ENCODE measurements at places on chromosomes 6 and 20.

GRCh38 chr20:36098364-36098763 is 56.2 kb upstream of the EPB41L1 start:
- DNase-seq: no peak

DNA sequence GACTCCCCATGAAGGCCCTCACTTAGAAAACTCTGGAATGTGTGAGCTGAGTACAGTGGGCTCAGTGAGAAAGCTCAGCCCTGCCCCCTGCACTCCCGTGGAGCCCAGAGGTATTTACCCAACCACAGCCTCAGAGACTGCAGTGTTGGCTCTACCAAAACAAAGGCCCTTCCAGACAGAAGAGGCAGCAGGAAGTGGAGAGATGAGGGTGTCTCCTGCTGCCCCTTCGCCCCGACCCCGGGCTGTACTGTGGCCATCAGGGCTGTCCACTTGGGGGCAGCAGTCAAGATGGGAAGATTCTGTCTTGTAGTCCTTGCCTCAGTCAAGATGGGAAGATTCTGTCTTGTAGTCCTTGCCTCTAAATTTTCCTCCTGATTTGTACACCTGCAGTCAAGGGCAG is 341.3 kb downstream of the TAF4 start:
- no peak for DNase-seq

- no peak for DNase-seq
These were observed 635.0 kb downstream of the QKI start for GRCh38 chr6:164049517-164049988.

GRCh38 chr6:26576929-26577719 is 19.6 kb upstream of the ABT1 start:
- DNase-seq: peak; percentile 51

- DNase-seq: no peak
These were observed 13.6 kb downstream of the COL9A1 start for GRCh38 chr6:70289299-70289698.

DNA sequence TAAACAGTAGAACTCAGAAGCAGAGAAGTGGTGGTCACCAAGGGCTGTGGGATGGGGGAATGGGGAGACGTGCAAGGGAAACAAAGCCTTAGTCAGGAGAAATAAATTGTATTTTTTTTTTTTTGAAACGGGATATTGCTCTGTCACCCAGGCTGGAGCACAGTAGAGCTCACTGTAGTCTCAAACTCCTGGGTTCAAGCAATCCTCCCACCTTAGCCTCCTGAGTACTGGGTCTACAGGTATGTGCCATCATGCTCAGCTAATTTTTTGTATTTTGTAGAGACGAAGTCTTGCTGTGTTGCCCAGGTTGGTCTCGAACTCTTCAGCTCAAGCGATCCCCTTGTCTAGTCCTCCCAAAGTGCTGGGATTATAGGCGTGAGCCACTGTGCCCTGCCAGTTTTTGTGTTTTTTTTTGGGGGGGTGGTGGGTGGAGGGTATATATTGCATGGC is 3.4 kb downstream of the HSPA1B start:
- DNase-seq: no peak

DNA sequence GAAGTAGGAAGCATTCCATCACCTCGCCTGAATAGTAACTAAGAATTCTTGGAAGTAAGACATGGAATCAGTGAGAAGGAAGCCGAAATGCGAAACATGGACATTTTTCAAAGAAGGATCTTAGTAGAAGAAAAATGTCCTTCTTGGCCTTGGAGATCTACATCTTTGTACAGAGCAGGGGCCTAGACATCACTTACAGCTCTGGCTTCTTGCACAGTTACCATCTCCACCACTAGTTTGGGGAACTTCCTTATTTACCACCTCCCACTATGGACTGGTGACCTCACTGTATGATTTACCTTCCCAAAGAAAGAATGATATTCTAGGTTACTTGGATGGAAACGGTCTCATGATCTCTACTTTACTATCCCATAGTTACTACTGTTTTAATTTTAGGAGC is 15.7 kb downstream of the CASS4 start:
- no peak for DNase-seq

- DNase-seq: no peak
These were observed 258.5 kb upstream of the CDH4 start for GRCh38 chr20:60993433-60994044.

DNA sequence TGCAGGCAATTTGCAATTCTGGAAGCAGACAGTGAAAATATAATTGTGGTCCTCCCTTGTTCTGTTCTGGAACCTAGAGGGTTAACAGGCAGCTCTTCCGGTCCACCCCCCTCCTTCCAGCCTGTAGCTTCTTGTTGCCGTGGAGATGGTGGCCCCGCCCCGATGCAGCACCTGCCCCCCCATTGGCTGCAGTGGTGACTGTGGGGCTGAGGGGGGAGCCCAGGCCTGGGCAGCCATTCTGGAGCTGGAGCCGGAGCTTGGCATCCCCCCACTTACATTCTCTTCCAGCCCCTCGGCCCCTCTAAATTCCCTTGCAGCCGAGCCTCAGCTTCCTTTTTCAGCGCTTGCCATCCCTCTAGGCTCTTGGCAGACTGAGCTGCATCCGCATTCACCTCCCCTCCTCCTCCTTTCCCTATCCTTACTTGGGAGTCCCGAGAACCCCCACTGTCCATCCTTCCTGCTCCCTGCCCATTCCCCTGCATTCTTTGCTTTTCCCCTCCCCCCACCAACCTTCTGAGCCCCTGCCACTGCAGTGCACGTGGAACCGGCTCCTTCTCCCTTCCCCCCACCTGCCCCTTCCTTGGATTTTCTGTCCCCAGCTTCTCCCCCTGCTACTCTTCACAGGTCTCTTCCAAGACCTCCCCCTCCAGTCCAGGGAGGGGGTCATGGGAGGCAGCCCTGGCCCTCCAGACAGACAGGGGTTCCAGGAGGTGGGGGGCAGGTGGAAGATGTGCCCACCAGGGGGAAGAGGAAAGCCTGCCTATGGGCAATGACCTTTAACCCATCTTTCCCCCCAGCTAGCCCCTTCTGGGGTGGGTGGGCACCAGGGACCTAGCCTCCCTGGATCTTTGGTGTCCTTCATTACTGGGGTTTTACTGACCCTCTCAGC is 11.4 kb downstream of the SYNGAP1 start:
- DNase-seq: no peak

- DNase-seq: no peak
These were observed 169.0 kb downstream of the BACH2 start for GRCh38 chr6:90127595-90127994.

- DNase-seq: no peak
These were observed 24.8 kb downstream of the DUSP22 start for GRCh38 chr6:317060-317447.

DNA sequence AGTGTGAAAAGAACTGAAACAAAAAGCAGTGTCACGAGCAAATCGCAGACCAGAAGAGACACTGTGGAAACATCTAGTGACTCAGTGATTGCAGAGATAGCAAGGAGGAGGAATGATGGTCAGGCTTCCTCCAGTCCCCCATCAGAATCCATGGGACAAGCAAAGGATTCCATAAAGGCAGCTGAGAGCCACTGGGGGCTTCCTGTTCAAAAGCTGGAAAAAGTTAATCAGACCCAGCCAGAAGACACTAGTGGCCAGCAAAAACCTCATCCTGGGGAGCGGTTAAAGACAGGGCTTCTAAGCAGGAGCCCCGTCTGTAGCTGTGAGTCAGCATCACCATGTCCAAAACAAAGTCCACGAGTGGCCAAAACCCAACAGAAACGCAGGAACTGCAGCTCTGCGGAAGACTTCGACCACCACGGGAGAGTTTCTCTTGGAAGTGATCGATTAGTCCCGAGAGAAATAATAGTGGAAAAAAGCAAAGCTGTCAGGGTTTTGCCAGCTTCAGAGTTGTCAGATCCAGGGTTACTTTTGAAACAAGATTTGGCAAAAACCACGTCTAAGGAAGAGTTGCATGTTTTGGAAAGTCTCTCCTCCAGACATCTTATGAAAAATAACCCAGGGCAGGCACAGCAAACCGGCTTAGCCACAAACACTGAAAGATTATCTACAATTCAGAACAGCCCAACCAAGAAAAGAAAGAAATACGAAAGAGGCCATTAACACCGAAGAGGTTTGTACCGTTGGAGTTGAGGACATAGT is 51.0 kb downstream of the JAG1 start:
- no peak for DNase-seq

- no peak for DNase-seq
These were observed 100.7 kb upstream of the HMGN3 start for GRCh38 chr6:79335133-79335674.

GRCh38 chr20:25280051-25280573 is 32.2 kb downstream of the PYGB start:
- no peak for DNase-seq

- DNase-seq: no peak
These were observed 131.4 kb downstream of the MMS22L start for GRCh38 chr6:97151601-97152000.

DNA sequence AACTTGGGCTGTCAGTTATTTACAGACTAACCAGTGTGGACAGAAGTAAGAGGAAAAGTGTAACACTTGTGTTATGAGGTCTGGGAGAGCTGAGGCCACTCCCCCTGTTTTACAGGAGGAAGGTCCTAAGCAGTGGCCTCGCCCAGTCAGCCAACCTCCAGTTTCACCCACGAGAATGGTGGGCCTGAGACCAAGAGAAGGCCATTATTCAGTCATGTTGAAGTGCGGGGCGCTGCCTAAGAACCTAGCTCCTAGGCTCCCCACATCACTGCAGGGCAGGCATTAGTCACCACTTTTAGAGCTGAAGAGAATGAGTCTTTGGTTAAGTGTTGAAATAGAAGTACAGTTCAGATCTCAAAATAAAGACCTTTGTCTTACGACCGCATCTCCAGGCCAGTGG is 27.9 kb downstream of the CDYL start:
- DNase-seq: no peak

- DNase-seq: no peak
These were observed 643 bp upstream of the SLC35D3 start for GRCh38 chr6:136921381-136921935.

Measured in HS-27A (cell line).